ENCODE measurements at places on chromosomes 5 and 9. TPM values are rescaled to one million over a fixed set of nuclear protein-coding genes. Genes with fewer than 3 reads are reported as not detected.
A peak's percentile ranks its signal among the peaks of the same experiment; 100 is the strongest.

The IL4 gene
- total RNA-seq: not detected

The PCDHB11 gene
- total RNA-seq: 1.5 TPM

The LECT2 gene
- total RNA-seq: not detected

The LAMC3 gene
- total RNA-seq: 2.9 TPM

The C5orf46 gene
- total RNA-seq: not detected

The GPR21 gene
- not detected for total RNA-seq

The CCDC152 gene
- not detected for total RNA-seq

The LRRC26 gene
- 58.7 TPM for total RNA-seq

The UGT3A1 gene
- not detected for total RNA-seq

The ADAMTS6 gene
- total RNA-seq: 2.2 TPM

DNA sequence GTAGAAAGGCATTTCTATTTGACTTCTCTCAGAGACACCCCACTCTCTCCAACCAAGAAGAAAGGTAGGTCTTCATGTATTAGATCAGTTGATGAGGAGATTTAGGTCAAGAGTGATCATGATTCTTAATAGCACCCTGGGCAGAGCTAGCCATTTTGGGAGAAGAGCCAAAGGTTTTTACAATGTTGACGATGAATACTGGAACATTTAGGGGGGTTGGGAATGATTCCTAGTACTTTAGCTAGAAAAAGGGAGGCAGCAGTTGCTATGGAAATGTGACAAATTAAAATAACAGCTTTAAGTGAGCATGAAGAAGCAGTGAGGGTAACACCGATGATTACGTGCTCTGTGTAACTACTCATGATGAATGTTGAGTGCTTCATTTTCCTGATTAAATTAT lies 9.5 kb upstream of the RPS23 start:
- no peaks in the 10 kb centered on the region for H3K27me3 ChIP-seq
- no peaks in the 10 kb centered on the region for H3K36me3 ChIP-seq
- H3K4me3 ChIP-seq: no peak overlapping the region
- H3K27ac ChIP-seq: no peak overlapping the region
- H3K4me1 ChIP-seq: no peaks in the 10 kb centered on the region
- no peak for DNase-seq

- no peaks in the 10 kb centered on the region for H3K36me3 ChIP-seq
- DNase-seq: no peak
- H3K27me3 ChIP-seq: no peaks in the 10 kb centered on the region
- H3K4me1 ChIP-seq: no peaks in the 10 kb centered on the region
Observed at GRCh38 chr5:32869216-32869615, 158.1 kb downstream of the NPR3 start.

- DNase-seq: no peak
- no peaks in the 10 kb centered on the region for H3K4me1 ChIP-seq
- no peaks in the 10 kb centered on the region for H3K36me3 ChIP-seq
- H3K4me3 ChIP-seq: no peak overlapping the region
Observed at GRCh38 chr5:14876095-14876494, 4.5 kb upstream of the ANKH start.

GRCh38 chr5:17212996-17213395 lies 4.4 kb upstream of the BASP1 start:
- H3K4me1 ChIP-seq: peaks cover 14% of the 10 kb centered on the region
- H3K36me3 ChIP-seq: no peaks in the 10 kb centered on the region
- peaks cover 25% of the 10 kb centered on the region for H3K27me3 ChIP-seq
- DNase-seq: no peak

- H3K36me3 ChIP-seq: no peaks in the 10 kb centered on the region
- H3K27me3 ChIP-seq: no peaks in the 10 kb centered on the region
- no peak overlapping the region for H3K4me3 ChIP-seq
- H3K4me1 ChIP-seq: no peaks in the 10 kb centered on the region
- DNase-seq: no peak
Observed at GRCh38 chr5:23223846-23224245, 283.6 kb upstream of the PRDM9 start.

DNA sequence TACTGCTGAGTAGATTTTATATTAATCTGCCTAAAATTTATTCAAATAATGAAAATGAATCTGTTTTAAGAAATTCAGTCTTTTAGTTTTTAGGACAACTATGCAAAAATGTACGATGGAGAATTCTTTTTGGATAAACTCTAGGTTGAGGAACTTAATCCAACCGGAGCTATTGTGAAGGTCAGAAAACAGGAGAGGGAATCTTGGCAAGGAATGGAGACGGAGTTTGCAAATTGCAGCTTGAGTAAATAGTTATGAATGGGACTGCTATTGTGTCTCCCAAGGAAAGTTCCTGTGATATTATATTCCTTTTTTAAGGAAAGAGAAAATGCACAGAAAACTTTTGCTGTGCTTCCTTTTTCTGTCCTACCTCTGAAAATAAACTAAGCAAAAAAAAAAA lies 67.9 kb downstream of the IQGAP2 start:
- no peak for DNase-seq
- no peaks in the 10 kb centered on the region for H3K27me3 ChIP-seq

GRCh38 chr9:108094676-108094993 lies 605.1 kb upstream of the KLF4 start:
- no peaks in the 10 kb centered on the region for H3K27me3 ChIP-seq
- H3K27ac ChIP-seq: peak overlapping the region; percentile 53
- H3K36me3 ChIP-seq: no peaks in the 10 kb centered on the region
- no peaks in the 10 kb centered on the region for H3K4me1 ChIP-seq

DNA sequence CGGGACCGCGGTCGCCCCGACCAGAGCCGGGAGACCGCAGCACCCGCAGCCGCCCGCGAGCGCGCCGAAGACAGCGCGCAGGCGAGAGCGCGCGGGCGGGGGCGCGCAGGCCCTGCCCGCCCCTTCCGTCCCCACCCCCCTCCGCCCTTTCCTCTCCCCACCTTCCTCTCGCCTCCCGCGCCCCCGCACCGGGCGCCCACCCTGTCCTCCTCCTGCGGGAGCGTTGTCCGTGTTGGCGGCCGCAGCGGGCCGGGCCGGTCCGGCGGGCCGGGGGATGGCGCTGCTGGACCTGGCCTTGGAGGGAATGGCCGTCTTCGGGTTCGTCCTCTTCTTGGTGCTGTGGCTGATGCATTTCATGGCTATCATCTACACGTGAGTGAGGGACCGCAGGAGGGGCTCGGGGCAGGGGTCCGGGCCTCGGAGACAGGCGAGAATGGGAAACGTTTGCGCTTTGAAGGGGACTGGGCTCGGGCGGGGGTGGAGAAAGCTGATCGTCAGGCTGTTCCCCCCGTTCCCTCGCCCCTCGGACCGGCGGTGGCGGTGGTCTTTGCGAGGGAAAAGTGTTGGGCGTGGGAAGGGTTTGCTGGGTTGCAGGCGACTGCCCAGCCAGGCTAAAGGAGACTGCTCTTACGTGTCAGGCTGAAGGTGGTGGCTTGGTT lies 457 bp downstream of the UGCG start:
- no peaks in the 10 kb centered on the region for H3K27me3 ChIP-seq
- H3K36me3 ChIP-seq: no peaks in the 10 kb centered on the region
- H3K4me1 ChIP-seq: peaks cover 46% of the 10 kb centered on the region
- DNase-seq: peak; percentile 62
- peak overlapping the region; percentile 89 for H3K4me3 ChIP-seq

- no peaks in the 10 kb centered on the region for H3K4me1 ChIP-seq
- H3K27me3 ChIP-seq: peaks cover 49% of the 10 kb centered on the region
- no peaks in the 10 kb centered on the region for H3K36me3 ChIP-seq
- DNase-seq: no peak
Observed at GRCh38 chr5:181042722-181043121, 2.7 kb downstream of the BTNL9 start.

- no peaks in the 10 kb centered on the region for H3K36me3 ChIP-seq
- DNase-seq: no peak
- H3K4me1 ChIP-seq: no peaks in the 10 kb centered on the region
- H3K27me3 ChIP-seq: peaks cover 8% of the 10 kb centered on the region
- no peak overlapping the region for H3K27ac ChIP-seq
Observed at GRCh38 chr9:36798350-36799065, 225.8 kb downstream of the MELK start.

DNA sequence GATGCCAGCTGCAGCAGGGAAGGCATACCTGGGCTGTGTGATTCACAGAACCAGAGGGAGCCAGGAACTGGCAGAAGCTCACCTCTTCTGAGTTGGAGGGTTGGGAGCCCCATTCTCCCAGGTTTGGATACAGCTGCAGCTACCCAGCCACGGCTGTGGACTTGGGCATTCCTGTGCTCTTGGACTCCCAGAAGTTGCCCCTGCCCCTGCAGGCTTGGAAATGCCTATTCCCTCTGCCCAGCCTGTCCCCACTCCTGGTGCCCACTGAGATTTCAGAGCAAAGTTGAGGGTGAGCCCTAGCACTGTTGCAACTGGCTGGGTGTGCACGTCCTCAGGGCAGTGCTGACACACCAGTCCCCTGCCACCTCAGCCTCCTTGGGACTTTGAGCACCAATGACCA lies 489.7 kb downstream of the SLCO4C1 start:
- no peaks in the 10 kb centered on the region for H3K4me1 ChIP-seq
- H3K27ac ChIP-seq: no peak overlapping the region
- H3K4me3 ChIP-seq: no peak overlapping the region
- H3K36me3 ChIP-seq: no peaks in the 10 kb centered on the region
- DNase-seq: no peak
- no peaks in the 10 kb centered on the region for H3K27me3 ChIP-seq

DNA sequence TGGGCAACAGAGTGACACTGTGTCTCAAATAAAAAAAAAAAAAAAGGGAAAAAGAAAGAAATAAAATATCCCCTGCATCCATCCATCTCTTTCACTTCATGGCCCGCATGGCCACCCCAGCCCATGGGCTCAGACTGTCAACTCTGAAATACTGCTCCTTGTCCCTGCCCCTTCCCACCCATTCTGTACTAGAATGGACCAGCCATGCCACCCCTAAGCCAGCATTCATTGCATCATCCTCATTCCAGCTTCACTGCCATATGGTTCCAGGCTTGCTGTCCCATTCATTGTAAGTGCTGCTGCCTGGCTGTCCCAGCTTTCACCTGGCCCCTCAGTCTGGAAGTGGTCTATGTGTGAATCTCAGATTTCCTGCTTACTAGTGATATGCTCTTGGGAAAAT lies 46.2 kb downstream of the SPRY4 start:
- no peaks in the 10 kb centered on the region for H3K4me1 ChIP-seq
- no peak overlapping the region for H3K4me3 ChIP-seq
- no peak for DNase-seq
- no peak overlapping the region for H3K27ac ChIP-seq

DNA sequence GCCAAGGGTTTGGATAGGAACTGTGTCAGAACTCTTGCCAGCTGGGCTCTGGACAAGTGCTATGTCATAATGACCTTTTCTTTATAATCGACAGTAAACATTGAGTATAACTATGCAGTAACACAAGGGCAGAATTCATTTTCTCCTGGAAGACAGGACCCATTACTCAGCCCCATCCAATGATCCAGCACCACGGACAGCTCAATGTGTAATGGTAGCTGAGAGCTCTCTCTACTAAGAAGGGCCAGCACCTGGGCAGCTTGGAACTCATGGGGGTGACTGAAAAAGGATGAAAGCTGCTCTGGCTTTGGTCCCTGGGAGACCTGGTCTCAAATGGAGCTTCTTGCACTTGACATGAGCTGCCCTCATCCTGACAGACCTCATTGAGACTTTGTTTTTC lies 347.8 kb downstream of the TRIM32 start:
- H3K4me1 ChIP-seq: no peaks in the 10 kb centered on the region
- DNase-seq: no peak
- no peaks in the 10 kb centered on the region for H3K36me3 ChIP-seq
- H3K4me3 ChIP-seq: no peak overlapping the region

- peaks cover 8% of the 10 kb centered on the region for H3K4me1 ChIP-seq
- no peaks in the 10 kb centered on the region for H3K36me3 ChIP-seq
- no peak for DNase-seq
Observed at GRCh38 chr9:87556821-87557220, 59.2 kb downstream of the DAPK1 start.

DNA sequence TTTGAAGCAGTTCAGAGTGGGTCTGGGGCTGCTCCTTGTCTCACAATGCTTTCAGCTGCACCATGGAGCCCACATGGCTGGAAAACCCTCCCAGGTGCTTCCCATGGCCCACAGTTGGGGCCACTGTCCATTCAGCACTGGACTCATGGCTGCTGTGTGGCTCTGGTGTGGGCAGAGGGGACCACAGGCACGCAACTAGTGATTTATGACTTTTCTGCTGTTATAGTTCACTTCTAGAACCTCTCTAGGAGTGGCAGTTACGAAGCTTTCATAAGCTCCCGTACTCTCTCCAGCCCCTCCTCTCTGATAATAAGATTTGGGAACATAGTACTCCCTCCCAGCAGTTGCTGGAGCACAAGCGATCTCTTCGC lies 29.0 kb downstream of the GLRA1 start:
- H3K4me3 ChIP-seq: no peak overlapping the region
- H3K27ac ChIP-seq: no peak overlapping the region
- no peaks in the 10 kb centered on the region for H3K4me1 ChIP-seq
- no peaks in the 10 kb centered on the region for H3K27me3 ChIP-seq
- no peak for DNase-seq
- no peaks in the 10 kb centered on the region for H3K36me3 ChIP-seq

DNA sequence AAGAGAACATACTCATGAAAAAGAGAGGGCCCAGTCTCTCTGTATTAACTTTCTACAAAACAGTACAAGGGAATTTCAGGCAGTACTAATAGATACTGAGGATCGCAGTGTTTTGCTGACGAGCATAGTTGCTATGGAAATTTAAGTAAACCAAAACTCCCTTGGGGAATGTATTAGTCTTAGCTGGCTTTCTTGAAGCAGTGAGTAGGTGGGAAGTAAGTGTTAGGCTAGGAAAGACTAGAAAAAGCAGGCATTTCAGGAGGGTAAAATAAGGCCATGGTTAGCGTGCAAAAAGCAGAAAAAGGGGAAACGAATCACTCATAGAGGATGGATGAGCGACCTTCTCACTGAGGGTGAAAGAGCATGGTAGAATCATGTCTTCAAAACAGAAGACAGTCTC lies 84.3 kb upstream of the ACTBL2 start:
- H3K27me3 ChIP-seq: no peaks in the 10 kb centered on the region
- no peak overlapping the region for H3K4me3 ChIP-seq
- H3K27ac ChIP-seq: no peak overlapping the region
- no peak for DNase-seq
- no peaks in the 10 kb centered on the region for H3K4me1 ChIP-seq

- H3K27me3 ChIP-seq: no peaks in the 10 kb centered on the region
- H3K27ac ChIP-seq: no peak overlapping the region
- H3K4me1 ChIP-seq: no peaks in the 10 kb centered on the region
- H3K4me3 ChIP-seq: no peak overlapping the region
- DNase-seq: no peak
Observed at GRCh38 chr9:76734716-76735115, 29.5 kb upstream of the PCA3 start.
